ENCODE measurements at places on chromosomes 4 and X.

DNA sequence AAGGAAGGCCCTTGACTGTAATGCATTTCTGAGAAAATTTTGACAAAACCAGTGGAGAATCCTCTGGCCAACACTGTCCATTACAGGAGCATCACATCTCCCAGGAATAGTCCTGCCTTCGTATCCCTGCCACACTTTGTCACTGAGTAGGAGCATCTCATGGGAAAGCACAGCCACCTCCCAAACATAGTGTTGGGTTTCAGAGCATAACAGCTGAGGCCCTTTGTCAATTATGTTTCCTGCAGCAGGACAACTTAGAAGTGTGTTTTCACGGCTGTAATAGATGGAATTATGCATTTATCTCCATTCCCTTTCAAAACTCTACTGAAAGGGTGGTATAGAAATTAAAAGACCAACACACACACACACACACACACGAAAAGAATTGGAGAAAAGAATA is 91.1 kb upstream of the SMAD1 start:
- no peak for DNase-seq

DNA sequence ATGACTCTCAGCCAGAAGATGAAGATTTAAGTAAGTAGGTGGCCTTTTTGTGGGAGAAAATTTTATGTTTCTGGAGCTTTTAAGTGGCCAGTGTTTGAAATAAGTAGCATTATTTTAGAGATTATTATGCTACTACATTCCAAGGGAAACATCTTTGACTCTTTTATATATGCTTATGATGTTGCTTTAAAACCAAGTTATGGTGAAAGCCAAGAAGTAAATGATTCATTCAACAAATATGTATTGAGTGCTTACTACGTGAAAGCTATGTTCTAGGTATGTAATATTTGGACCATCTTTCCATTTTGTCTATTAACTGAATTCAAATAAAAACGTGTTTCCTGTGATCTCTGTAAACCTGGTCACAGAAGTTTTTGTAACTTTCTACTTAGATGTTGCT is 58.3 kb downstream of the ZFX start:
- DNase-seq = no peak

DNA sequence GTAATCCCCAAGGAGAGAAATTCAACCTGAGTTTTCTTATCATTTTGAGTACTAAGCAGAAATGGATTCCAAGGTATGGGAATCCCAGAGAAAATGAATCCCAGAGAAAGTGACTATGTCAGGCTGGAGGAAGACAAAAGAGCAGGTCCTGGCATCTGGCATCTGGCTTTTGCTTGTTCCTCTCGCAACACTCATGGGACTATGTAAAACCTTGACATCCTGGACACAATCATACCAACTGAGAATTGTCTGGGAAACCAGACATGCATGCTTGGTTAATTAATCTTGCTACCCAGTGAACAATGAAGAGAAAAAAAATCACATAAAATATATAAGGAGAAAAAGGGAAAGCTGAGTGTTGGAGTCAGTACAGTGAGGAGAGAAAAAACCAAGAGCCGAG is 12.9 kb downstream of the DCAF8L1 start:
- DNase-seq = no peak

DNA sequence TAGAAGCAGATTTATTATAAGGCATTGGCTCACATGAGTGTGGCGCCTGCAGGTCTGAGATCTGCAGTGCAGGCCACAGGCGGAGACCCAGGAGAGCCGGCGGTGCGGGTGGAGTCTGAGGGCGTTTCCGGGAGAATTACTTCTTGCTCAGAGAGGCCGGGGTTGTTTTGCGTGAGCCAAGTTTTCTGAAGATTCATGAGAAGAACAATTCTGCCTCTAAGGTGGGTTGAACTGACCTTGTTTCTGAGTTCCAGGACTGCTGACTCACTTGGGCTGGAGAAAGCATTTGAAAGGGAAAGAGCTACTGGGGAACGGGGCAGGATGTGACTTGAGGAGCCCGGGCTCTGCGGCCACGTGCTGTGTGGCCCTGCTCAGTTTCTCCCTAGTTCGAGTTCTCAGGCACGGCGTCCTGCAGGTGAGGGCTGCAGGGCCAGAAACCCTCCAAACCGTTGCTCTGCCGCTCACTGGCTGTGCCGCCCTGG is 36.7 kb upstream of the SORCS2 start:
- no peak for DNase-seq

GRCh38 chr4:3322059-3322550 is 29.3 kb downstream of the RGS12 start:
- no peak for DNase-seq

DNA sequence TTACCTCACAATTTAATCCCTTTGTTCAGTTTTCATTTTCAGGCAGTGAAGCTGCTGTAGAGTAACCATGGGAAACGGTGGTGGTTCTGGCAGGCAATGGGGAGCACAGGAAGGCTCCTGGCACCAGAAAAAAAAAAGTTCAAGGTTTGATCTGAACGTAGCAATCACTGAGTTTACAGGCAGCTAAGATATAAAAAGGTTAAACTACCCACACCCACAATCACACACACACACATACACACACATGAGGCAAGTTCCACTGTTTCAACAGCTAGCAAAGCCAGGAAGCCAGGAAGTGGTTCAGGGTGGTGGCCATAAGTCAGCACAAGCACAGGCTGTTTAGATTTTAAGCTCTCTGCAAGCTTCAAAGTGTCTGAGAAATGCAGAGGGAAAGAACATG is at the start of gene SULT1B1:
Gene SULT1B1 (minus strand): TSS at position 166 of the 400 bp plus-strand sequence. CDS start 5,403 bp downstream, outside the sequence.
- no peak for DNase-seq

GRCh38 chr4:69546134-69546765 is 50.5 kb upstream of the UGT2B4 start:
- no peak for DNase-seq

DNA sequence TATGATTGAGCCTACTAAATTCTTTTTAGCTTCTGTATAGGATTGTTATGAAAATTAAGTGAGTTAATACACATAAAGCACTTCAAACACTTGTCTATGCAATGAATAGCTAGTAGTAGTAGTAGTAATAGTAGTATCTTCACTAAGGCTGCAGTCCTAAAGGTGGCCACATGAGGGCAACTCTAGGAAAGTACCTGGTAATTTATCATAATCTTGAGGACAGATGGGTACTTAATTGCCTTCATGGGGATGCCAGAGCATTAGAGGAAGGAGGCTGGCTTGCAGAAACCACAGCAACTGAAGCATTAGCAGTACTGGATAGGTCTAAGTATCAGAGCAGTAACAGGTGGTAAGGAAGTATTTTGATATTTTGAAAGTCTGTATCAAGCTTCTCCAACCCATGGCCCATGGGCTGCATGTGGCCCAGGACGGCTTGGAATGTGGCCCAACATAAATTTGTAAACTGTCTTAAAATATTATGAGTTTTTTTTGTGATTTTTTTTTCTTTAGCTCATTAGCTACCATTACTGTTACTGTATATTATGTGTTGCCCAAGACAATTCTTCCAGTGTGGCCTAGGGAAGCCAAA is 17.3 kb downstream of the NIPAL1 start:
- DNase-seq = no peak

DNA sequence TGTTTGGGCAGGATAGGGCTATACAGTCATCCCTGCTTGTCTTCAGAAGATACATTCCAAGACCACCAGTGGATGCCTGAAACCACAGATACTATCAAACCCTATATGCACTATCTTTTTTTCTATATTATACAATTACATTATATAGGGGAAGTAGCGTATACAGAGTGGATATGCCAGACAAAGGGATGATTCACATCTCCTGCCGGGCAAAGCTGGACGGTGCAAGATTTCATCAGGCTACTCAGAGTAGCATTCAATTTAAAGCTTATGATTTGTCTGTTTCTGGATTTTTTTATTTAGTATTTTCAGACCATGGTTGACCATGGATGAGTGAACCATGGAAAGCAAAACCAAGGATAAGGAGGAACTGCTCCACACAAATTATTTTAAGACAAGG is 7.0 kb upstream of the AMTN start:
- DNase-seq = no peak

GRCh38 chr4:86506591-86506990 is 87.5 kb upstream of the PTPN13 start:
- DNase-seq = no peak

DNA sequence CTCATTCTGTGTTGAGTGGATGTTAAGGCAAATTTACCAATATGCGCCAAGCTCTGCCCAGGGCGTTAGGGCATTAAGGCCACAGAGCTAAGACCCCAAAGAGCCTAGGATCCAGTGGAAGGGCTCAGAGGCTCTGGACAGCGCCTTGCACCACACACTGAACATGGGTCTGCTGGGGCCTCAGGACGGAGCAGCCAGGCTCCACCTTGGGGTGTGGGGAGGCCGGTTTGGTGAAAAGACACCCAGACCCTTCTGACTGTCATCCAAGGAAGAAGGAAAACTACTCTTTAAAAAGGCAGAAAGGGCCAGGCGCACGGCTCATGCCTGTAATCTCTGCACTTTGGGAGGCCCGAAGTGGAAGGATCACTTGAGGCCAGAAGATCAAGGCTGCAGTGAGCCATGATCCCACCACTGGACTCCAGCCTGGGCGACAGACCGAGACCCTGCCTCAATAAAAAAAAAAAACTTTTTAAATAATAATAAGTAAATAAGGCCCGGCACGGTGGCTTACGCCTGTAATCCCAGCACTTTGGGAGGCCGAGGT is 1.3 kb upstream of the MRFAP1 start:
- no peak for DNase-seq

- no peak for DNase-seq
Measured at GRCh38 chr4:181470306-181470705, 772.9 kb upstream of the TENM3 start.

- no peak for DNase-seq
Measured at GRCh38 chrX:40459571-40460158, 121.1 kb upstream of the ATP6AP2 start.

DNA sequence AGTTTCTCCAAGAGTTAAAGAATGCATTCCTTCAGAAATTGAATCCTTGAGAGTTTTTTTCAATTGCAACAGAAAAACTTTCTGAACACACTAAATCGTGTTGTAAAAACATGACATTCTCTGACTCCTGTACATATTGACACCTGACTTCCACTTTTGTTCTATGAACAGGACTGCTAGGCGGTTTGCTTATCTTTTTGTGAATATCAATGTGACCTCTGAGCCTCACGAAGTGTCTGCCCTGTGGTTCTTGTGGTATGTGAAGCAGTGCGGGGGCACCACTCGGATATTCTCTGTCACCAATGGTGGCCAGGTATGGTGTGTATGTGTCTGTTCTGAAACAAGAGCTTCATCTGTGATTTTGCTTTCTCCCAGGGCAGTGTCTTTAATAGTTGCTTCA is 71.9 kb downstream of the MAOA start:
- no peak for DNase-seq

DNA sequence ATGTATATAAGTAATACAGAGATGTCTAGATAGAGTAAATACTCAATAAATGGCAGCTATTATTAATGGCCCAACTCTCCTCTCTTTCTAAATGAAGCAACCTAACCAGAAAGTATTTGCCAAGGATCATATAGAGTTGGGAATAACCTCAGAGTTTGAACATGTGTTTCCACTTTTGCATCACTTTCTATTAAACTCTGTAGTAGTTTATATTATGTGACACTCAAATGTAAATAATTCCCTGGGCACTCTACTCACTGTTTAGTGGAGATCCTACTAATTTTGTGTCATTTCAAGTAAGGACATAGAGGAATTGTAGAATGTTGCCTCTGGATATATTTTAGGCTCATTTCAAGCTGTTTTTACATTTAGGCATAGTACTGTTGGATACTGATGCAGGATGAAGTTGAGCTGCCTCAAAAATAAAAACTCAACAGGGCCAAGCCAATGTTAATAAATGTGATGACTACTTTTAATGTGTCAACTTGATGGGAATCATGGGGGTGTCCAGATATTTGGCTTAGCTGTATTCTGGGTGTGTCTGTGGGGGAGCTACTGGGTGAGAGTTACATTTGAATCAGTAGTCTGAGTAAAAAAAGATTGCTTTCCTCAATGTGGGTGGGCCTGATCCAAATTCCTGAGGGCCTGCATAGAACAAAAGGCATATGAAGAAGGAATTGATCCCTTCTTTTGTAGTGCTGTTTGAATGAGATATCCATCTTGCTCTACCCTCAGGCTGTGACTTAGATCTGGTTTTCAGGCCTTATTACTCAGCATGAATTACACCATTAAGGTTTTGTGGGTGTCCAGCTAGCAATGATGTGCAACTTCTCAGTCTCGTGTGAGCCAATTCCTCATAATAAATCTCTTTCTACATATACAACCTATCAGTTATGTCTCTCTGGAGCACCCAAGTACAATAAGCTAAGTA is 1368.2 kb downstream of the STIM2 start:
- no peak for DNase-seq

DNA sequence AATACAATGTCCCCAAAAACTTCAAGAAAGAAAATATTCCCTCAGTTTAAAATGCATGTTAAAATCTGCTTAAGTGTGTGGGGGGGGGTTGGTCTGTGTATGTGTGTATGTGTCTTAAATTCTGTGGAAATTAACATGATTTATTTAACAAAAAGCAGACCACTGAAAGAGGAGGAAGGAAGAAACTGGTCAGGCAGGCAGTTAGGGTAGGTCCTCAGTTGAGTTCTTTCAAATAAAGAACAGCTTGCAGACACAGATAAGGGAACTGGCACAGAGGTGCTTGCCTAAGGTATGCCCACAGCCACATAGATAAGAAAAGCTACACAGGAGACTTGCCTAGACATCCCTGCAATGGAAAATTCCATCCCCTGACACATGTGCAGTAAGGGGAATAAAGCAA is 28.8 kb upstream of the TFDP3 start:
- DNase-seq = no peak

DNA sequence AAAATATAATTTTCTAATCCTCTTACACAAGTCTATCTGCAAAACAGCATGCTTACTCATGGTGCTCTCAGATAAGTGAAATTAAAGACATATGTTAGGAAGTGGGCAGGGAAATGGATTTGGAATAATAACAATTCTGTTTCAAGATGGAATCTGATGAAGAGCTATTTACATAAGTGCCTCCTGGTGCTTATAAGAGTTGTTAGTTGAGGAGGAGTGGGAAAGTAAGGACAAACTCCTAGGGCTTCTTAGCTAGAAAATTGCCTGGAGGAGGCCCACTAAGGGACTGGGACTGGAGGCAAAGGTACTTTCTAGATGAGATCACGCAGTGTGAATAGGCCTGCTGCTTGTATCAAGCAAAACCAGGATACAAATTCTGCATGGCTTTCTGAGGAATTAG is 939.8 kb downstream of the GLUD2 start:
- DNase-seq = no peak

DNA sequence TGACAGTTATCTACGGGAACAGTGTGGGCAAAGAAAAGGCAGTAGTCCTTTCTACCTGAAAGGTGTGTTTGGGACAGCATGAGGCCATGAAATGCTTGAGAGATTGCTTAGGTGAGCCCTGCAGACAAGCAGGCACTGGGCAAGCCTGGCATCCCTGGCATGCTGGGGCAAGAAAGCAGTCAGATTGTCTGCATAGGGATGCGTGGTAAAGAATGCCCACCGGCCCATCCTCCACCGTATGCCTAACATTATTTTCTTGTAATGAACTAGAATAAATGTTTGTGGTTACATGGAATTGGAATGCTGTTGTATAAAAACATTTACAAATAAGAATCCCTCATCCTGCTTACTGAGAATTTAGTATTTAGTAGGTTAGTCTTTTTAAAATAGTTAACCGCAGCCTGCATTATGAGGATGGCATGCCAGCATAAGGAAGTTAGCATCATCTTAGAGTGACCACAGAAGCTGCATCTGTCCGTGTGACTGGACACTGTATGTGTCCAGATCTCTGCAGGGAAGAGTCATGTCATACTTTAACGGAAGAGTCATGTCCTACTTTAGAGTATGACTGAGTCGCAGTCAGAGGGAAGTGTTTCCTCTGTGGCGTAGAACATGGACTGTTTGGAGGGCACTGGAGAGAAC is 18.9 kb downstream of the ZBTB49 start:
- DNase-seq = peak; percentile 67

- no peak for DNase-seq
Measured at GRCh38 chrX:926991-927390, 285.5 kb downstream of the CRLF2 start.

GRCh38 chr4:147963839-147964238 is 232.0 kb downstream of the ARHGAP10 start:
- DNase-seq = no peak

Data from AG04449 (cell line).